GM23248 (cell line): ENCODE measurements at places on chromosomes 3 and 15. TPM values are rescaled to one million over a fixed set of nuclear protein-coding genes. Genes with fewer than 3 reads are reported as not detected.
A peak's percentile ranks its signal among the peaks of the same experiment; 100 is the strongest.

The VGLL4 gene
- total RNA-seq: 46.5 and 54.9 TPM in 2 replicates

The INKA1 gene
- total RNA-seq: 7.1 and 12.0 TPM in 2 replicates

The SEC62 gene
- 34.0 and 39.4 TPM in 2 replicates for total RNA-seq

- H3K36me3 ChIP-seq: no peaks in the 10 kb centered on the region
- H3K27me3 ChIP-seq: no peaks in the 10 kb centered on the region
- peak overlapping the region; percentile 93 for H3K27ac ChIP-seq
- DNase-seq: peak; percentile 97
Measured at GRCh38 chr15:39127925-39128617, 452.8 kb upstream of the THBS1 start.

DNA sequence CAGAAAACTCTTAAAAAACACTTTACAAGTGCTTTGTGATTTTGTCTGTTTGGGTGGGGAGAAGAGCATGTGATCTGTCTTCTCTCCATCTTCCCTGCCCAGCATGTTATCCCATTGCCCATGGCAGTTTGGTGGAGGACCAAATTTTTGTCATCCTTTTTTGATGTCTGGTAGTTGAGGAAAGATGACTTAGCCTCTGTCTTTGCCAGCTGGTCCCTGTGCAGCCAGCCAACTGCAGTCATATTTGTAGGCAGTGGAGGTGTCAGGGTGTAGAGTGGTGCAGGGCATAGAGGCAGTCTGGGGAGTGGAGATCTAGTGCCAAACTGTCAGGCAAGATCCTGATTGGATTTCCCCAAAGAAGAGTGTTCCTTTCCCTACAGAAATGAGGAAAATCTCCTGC, 40.7 kb downstream of the GASK1A start:
- H3K27me3 ChIP-seq: no peaks in the 10 kb centered on the region
- H3K27ac ChIP-seq: no peak overlapping the region
- H3K36me3 ChIP-seq: no peaks in the 10 kb centered on the region
- H3K4me3 ChIP-seq: no peak overlapping the region
- H3K4me1 ChIP-seq: peaks cover 13% of the 10 kb centered on the region

GRCh38 chr3:143332026-143332425, 212.5 kb downstream of the CHST2 start:
- H3K36me3 ChIP-seq: no peaks in the 10 kb centered on the region
- no peak overlapping the region for H3K27ac ChIP-seq
- H3K27me3 ChIP-seq: no peaks in the 10 kb centered on the region

DNA sequence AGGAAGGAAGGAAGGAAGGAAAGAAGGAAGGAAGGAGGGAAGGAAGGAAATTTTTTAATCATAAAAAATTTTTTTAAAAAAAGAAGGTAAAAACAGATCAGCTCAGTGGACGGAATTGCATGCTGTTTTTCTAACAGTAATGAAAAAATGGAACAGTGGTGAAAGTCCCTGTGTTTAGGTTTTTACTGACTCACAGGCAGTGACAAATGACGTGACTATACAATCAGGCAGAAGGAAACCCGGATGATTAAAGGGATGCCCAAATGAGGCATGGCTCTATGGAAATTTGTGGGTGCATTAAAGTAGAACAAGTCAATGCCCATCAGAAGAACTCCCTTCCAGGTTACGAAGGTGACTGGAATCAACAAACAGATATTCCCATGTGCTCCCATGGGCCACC, 135.0 kb downstream of the IMPG2 start:
- H3K4me3 ChIP-seq: no peak overlapping the region
- H3K27me3 ChIP-seq: no peaks in the 10 kb centered on the region
- peaks cover 8% of the 10 kb centered on the region; the same call in 1 of the 2 replicates for H3K4me1 ChIP-seq
- no peaks in the 10 kb centered on the region for H3K36me3 ChIP-seq

DNA sequence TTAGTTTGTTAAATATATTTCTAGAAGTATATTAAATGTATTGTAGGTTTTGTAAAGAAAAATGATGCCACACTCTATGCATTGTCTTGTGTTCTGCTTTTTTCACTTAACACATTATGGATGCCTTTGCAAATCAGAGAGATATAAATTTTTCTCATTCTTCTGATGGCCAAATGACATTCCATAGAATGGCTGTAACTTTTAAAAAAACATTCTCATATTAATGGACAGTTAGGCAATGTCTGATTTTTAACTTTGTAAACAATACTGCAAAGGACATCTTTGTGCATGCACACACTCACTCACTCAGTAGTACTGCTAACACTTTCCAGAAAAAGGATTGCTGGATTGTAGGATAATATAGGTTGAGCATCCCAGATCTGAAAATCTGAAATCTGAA, 195.9 kb downstream of the ITPR1 start:
- H3K4me3 ChIP-seq: no peak overlapping the region
- no peaks in the 10 kb centered on the region for H3K4me1 ChIP-seq
- H3K27ac ChIP-seq: no peak overlapping the region
- no peaks in the 10 kb centered on the region for H3K36me3 ChIP-seq
